ENCODE measurements at places on chromosomes 6 and 20.

DNA sequence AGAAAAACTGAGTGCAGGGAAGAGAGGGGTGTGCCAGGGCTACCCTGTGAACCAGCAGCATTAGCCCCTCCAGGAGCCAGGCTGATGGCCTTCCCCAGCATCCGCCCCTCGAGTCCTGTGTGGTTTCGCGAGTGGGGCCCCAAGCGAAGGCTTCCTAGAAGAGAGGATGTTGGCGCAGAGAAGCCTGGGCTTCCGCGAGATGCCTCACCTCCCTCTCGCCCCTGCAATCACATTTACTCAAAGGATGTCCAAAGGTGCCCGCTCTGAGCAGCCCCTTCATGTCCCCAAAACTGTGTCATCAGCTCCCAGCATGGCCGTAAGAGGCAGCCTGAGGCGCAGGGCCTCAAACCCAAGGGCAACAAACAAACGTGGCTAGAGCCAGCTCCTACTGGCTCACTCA, 111.7 kb downstream of the PREX1 start:
- peak; percentile 79 for DNase-seq

DNA sequence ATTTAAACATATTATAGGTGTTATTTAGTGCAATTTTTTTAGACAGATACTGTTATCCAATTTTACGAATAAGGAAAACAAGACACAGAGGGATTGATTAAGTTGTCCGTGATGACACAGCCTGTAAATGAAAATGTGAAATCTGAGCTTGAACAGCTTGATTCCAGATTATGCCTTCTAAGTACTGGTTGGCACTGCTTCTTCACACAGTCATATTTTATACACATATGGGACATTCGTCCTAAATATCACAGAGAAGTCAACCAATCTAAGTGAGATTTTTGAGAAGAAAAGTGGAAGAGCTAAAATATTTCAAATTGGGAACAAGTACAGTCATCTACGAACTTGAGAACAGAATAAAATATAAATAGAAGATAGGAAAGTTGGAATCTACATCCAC, 756.3 kb downstream of the BCKDHB start:
- no peak for DNase-seq

- DNase-seq: no peak
Measured at GRCh38 chr6:46760925-46761324, 14.2 kb downstream of the ANKRD66 start.

- DNase-seq: no peak
Measured at GRCh38 chr6:25931411-25931709, 869 bp upstream of the SLC17A2 start.

- no peak for DNase-seq
Measured at GRCh38 chr20:20677186-20677585, 35.3 kb downstream of the RALGAPA2 start.

GRCh38 chr6:158627168-158627939, 17.2 kb downstream of the DYNLT1 start:
- DNase-seq: peak; percentile 8

DNA sequence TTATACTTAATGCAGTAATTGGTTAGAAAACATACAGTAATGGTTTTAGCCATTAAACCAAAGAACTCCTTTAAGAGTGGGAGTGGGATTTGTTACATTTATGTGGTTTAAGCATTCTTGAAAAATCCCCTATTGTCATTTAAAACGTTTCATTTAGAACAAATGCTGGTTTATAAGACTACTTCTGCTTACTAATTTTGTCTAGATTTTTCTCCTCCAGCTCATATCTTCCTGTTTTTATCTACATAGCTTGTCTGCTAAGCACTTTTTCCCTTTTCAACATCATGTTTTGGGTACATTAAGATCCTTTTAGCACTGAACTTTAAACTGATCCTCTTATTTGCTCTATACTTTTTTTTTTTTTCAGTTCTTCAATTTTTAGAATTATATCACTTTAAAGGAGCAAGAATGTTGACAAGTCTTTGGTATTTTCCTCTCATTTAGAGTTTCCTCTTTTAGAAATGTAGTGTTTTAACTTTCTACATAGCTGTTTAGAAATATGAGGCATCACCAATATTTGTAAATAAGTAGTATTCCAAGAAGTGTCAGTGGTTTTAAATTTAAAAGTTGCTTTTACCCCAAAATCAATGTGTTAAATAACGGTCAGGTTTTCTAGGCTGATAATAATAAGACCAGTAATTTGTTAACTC, 80.9 kb downstream of the SESN1 start:
- no peak for DNase-seq

DNA sequence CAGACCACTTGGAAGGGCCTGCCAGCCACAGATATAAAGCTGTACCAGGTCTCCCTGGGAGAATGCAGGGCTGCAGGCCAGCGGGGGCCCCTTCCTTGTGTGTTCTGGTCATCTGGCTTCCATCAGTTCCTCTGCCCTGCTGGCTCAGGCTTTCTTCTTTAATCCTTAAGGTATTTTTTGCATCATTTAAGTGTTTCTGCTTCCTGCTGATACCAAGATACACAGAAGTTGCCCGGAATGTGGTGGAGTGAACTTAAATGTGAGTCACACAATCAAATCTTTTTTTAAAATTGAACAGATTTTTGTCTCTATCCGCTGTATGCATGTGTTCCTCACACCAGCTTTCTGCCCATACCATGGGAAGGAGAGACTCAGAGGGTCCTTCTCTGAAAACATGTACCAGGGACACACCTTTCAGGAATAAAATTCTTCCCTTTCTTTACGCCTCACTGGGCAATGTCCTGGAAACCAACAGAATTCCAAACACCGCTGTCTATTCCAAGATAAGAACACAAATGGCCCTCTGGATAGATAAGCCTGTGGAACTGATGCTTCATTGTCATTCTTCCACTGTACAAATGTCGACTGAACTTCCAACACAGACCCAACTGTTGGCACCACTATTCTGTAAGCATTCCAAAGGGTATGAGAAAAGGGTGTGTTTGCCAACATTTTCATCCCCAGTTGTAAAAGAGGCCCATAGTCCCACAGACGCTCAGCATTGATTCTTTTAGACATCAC, 206.2 kb upstream of the MYLIP start:
- no peak for DNase-seq

- DNase-seq: no peak
Measured at GRCh38 chr6:116475141-116475540, 14.0 kb downstream of the CALHM6 start.

- no peak for DNase-seq
Measured at GRCh38 chr6:89596056-89596455, 42.5 kb downstream of the LYRM2 start.

DNA sequence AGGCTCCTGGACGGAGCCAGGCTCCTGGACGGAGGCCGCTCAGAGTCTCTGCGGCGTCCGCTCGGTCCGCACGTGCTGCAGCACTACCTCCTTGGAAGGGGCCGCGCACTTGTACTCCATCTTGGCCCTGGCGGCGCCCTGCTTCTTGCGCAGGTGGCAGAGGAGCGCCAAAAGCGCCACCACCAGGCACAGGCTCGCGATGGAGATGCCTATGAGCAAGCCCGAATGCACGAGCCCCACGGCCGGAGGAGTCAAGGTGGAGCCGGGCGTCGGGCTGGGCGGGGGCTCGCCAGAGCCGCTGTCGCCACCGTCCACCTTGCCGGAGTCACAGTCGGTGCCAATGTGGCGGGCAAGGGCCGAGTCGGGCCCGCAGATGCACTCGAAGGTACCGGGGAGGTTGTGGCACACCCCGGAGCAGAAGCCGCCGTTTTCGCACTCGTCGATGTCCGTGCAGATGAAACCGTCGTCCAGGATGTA, 1.7 kb downstream of the THBD start:
- peak; percentile 31 for DNase-seq

- no peak for DNase-seq
Measured at GRCh38 chr6:74741646-74742045, 464.2 kb downstream of the COL12A1 start.

GRCh38 chr6:113558966-113559365, 298.2 kb upstream of the MARCKS start:
- DNase-seq: no peak

DNA sequence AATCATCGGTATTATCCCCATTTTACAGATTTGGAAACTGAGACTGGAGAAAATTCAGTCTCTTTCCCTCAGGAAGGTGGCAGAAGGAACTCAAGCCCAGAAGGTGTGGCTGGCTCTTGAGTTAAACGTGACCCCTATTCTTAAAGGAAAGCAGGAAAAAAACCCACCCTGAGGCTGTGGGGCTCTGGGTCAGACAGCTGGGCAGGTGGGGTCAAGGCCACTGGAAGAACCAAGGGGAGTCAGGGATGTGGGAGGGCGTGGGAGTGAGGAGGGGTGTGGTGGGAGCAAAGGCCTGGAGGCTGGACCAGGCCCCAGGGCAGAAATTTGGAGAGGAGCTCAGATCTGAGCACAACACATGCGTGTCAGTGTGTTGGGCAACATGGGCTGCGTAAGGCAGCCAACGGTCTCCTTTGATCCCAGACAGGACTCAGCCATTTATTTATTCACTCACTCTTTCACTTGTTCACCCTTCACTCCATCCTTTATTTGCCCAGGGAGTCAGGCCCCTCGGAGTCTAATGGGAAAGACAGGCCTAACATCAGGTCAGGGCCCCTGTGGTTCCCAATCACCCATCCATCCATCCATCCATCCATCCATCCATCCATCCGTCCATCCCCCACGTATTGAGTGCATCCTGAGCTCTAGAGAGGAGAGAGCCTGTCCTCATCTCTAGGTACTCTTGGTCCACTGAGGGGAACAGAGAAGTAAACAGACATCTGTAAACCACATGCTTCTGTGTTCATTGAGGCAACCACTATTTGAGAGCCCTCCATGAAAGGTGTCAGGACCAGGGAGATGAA, 165.0 kb downstream of the VEGFA start:
- no peak for DNase-seq

DNA sequence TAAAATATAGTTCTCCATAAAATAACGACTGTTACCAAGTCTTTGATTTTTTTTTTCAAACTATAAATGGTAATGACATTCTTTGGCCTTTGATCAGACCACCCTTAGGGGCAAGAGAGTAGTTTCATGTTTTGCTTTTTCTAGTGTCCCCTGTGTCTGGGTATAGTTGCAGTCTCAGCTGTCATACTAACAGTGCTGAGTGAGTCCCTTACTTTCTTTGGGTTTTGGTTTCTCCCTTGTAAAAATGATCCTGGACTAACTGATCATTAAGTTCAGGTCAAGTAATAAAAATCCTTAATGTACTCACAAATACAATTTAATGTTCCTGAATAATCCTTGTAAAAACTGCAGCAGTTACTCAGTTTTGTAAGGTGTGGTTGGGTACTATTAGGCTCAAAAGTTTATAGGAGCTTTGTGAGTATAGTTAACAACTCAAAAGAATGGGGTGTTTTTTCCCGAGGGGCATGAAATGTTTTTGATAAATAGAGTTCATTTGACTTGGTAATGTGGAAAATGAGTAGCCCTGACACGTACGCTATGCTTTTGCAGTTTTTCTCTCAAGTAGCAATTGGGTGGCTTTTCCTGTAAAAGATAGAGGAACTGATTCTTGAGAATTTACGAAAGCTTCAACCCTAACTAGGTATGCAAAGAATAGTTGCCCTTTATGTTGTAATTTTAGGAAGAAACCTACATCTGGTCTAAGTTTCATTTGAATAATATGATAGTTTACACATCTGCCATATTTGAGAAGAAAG, 6.2 kb downstream of the PTPN1 start:
- peak; percentile 19 for DNase-seq

GRCh38 chr6:33712914-33713313, 1.4 kb upstream of the UQCC2 start:
- DNase-seq: no peak

DNA sequence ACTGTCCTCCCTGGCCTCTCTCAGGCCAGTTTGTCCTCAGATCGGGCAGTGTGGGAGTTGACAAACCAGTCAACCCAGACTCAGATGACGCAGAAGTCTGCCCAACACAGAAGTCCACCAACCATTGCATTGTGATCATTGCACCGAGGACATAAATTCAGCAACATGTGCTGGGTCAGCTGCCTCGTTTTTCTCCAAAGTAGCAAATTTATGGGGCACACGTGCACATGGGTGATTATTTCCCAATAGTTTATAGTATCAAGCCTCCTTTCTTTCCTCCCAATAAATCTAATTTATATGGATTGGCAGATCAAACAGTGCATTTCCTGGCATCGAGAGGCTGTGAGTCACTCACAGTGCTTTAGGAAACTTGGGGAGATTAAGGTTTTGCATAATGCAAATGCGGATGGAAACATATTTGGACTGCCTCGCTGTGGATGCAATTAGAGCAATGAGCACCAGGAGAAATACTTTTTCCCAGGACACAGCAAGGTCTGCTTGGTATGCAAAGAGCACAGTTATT, 413.7 kb upstream of the SULF2 start:
- no peak for DNase-seq

DNA sequence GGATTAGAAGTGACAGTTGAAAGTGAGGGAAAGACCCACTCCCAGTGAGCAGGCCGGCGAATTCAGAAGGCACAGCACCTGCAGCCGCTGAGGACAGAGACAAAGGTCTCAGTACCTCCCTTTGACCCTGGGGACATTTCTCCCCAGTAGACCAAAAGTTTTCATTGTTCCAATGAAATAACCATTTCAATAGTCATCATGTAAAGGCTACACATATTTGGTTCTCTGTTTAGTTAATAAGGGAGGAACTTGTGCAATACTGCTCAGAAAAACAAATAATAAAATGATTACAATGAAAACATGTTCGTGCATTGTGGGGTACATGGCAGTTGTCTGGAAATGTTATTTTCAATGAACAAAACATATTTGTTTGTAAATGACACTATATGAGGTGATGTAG, 52.5 kb downstream of the EDN1 start:
- DNase-seq: no peak

DNA sequence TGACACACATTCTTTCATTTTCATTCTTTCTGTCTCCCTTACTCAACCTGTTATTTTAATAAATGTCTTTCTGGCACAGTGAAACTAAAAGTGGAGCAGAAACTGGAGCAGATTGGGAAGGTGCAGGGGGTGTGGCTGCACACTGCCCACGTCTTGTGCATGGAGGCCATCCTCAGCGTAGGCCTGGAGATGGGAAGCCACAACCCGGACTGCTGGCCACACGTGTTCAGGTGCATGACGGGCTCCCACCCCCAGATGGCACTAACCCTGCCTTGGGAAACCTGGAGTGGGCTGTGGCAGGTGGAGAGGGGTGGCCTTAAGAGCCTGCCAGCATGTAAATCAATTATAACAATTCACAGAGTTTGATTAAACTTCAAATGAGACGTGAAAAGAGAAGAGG, 71.4 kb upstream of the PBOV1 start:
- no peak for DNase-seq

GRCh38 chr6:75602246-75603105, 796 bp downstream of the SENP6 start:
- DNase-seq: peak; percentile 73

DNA sequence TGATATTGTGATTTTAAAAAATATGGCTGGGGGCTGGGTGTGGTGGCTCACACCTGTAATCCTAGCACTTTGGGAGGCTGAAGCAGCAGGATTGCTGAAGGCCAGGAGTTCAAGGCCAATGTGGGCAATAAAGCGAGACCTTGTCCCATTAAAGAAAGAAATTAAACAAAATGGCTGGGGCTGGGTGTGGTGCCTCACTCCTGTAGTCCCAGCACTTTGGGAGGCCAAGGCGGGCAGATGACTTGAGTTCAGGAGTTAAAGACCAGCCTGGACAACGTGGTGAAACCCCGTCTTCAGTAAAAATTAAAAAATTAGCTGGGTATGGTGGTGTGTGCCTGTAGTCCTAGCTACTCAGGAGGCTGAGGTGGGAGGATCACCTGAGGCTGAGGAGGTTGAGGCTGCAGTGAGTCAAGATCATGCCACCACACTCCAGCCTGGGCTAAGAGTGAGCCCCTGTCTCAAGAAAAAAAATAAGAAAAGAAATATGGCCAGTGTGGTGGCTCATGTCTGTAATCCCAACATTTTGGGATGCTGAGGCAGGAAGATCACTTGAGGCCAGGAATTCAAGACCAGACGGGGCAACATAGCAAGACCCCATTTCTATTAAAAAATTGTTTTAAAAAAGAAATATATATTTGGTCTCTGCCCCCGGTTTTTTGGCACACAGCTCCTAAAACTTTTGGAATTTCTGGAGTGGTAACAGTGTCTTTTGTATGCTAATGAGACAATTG, 39.8 kb downstream of the SLC17A5 start:
- DNase-seq: no peak
